NCI-H1694 treated with DMSO at 0.1 percent for 48 hours (cell line): ENCODE measurements at places on chromosomes 1 and 21.

GRCh38 chr1:223337174-223337869 is 26.7 kb downstream of the SUSD4 start:
- DNase-seq, result peak; percentile 86

- no peak for DNase-seq
Observed at GRCh38 chr21:43611598-43612369, 47.5 kb downstream of the HSF2BP start.

GRCh38 chr1:43441166-43441893 is 12.4 kb downstream of the HYI start:
- DNase-seq, result no peak

DNA sequence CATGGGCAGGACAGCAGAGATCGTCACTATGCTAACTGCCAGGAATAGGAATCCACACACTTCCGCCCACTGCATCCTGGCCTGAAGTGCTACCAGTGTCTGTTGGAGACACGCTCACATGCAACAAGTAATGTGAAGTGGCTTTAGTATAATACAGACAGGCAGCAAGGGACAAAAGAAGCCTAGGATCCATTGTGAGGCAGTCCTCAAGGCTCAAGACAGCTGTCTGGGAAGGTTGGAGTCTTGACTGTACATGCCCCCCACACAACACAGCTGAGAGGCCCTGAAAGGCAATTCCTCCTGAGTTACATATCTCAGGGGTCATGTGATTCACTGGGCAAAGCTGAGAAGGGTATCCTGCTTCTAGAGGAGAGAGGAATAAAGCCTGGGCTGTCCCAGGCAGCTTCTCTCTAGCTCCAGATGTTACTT is 39.9 kb upstream of the CD1D start:
- DNase-seq, result no peak
